ENCODE measurements at places on chromosomes 7 and 10.

DNA sequence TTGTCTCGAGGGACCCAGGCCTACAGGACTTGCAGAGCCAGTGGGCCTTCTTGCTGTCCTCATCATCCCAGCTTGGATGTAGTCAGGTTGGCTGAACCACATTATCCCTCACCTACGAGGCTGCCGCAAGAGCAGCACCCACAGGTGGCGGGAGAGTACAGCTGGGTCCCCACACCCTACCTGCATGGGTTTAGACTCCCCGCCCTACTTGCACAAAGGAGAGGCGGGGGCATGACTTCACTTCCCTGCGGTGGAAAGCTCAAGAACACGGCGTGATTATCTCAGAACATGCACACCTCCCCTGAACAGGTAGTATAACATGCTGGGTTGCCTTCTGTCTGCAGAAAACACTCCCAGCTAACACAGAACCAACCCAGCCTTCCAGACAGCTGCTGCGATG lies 57.5 kb downstream of the CTBP2 start:
- DNase-seq = no peak

DNA sequence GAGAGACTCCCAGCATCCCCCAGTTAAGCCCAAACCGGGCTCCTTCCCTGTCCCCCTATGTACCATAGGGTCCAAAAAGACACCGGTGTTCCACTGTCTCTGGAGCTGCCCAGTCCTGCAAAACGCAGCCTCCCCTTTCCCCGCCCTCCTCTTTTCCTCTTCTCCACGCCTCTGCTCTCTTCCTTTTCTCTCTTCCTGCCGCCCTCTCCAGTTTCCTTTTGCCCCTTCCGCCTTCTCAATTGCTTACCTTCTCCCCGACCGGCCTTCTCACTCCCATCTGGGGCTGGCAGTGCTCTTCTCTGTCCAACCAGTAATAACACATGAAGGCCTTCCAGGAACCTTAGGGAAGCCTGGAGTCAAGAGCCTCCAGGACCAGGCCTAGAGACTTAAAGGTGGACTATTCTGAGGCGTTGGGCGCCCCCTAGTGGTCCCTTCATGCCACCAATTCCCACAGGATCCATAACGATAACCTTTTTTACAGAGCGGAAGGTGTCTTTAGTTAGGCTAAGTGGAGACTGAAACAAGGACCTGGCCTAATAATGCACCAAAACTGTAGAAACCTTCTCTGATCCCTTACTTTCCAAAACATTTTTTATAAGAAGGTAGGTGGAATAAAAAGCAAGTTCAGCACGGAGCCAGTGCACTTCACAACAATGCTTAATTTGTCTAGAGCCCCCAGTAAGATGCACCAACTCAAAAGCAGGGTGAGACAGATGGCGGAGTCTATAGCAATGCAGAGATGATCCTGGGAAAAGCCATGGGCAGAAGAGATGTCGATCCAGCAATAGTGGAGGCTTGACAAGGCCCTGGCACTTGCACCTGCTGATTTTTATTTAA lies 27.2 kb upstream of the MSRB2 start:
- DNase-seq = peak; percentile 34

- no peak for DNase-seq
These were observed 231.2 kb downstream of the EXOC4 start for GRCh38 chr7:133484086-133484485.

- DNase-seq = no peak
These were observed 57.3 kb upstream of the CAPZA2 start for GRCh38 chr7:116805100-116805544.

DNA sequence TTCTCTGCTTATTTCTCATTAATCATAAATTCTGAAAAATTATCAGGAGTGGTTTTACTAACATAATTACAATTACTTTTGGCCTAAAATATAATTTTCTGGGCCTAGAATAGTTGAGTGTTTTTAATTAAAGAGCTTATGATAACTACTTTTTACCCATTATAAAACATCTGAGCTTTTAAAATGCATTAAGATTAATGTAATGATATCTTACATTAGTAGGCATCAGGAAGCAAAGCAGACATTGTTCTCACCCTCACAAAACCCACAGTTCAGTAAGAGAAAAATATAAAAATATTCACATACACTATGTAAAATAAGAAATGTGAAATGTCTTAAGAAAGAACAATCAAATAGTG lies 443.7 kb upstream of the SEMA3A start:
- no peak for DNase-seq

- no peak for DNase-seq
These were observed 206.0 kb downstream of the CCDC3 start for GRCh38 chr10:12795315-12796110.

DNA sequence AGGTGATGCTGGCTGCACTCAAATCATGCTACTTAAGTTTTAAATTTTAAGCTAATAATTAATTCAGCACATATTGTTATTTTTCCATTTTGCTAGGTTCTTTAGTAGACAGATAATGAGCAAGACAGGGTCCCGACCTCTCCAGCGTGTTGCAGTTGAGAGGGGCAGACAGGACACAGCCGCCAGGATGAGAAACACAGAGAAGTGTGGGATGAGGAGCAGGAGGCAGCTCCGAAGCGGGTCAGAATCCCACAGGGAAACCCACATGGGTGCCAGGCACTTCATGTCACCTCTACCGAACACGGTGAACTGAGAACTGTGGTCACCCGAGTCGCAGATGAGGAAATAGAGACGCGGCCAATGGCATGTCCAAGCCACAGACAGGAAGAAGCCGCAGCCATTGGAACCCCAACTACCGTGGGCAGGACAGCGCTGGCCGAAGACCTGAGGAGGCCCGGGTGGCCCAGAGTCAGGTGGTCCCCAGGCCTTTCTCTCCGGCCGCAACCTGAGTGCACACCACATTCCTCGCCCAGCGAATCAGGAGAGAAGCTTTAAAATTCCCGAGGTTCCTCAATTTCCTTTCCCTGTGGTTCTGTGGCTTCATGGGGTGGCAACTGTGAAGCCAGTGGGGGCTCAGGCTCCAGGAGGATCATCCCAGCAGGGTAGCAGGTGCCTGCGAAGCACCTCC lies 213.0 kb downstream of the DNAJB6 start:
- no peak for DNase-seq
